ELF-1 (cell line): ENCODE measurements at places on chromosomes 11 and 22.

DNA sequence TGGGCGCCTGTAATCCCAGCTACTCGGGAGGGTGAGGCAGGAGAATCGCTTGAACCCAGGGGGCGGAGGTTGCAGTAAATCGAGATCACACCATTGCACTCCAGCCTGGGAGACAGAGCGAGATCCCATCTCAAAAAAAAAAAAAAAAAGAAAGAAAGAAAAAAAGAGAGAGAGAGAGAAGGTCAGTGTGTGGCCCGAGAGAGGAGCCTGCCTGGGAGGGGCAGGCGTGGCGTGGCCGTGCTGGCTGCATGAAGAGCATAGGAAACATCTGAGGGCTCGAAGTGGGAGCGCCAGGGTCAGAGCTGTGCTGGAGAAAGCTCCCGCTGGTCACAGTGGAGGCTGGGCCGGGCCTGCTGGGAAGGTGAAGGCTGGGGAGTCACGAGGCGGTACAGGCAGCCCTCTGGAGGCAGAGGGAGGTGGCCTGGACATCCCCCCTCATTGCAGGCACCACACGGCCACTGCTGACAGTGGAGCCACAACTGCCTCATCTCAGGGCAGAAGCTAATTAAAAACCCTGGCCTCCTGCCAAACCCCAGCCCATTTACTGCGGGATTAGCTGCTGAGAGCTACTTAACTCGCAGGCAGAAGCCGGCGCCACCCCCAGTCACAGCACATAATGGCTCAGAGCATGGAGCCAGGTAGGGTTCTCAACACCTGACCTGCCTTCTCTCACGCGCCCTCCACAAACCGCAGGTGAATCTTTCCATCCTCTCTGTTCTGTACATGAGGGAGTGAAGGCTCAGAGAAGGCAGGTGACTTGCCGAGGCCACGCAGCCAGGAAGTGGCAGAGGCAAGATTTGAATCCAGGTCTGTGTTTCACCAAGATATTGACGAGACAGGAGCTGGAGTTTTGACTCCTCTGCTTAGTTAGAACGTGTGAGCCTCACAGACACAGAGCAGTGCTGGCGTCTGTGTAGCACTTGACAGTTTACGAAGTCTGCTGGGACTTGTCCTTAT is 32.6 kb downstream of the NFAM1 start:
- peak; percentile 47 for DNase-seq

- DNase-seq, result no peak
Measured at GRCh38 chr11:4962816-4963215, 7.3 kb upstream of the OR51A2 start.

- no peak for DNase-seq
Measured at GRCh38 chr22:39247361-39247760, 2.6 kb upstream of the PDGFB start.

GRCh38 chr11:96221244-96222070 is 121.5 kb downstream of the MAML2 start:
- DNase-seq, result no peak

DNA sequence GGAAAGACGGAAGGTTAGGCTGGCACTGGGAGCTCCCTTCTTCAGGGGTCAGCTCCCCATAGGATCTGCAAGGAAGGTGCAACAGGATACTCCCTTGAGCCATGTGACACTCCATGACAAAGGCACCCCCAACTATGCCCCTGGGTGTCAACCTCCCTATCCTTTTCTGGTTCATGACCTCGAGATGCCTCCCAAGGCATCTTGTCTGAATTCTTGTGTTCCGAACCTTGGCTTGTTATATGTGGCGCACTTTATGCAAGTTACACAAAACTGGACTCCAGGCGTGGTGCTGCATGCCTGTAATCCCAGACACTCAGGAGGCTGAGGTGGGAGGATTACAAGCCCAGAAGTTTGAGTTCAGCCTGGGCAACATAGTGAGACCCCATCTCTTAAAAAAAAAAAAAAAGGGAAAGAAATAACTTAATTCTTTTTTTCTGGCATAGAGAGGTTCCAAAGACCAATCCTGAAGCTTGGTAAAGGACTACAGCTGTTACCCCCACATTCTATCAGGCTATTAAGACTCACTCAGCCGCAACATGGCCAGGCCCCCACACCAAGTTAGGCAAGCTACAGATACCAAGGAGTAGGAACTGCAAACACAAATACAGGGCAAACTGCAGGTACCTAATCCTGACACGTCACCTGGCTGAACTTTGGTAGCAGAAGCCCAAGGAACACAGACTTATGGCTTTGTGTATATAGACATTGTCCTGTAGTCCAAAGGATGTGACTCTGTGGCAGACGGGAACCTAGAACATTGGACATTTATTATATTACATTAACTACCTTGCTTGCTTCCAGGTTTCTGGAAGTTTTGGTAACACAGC is 1.4 kb downstream of the C11orf24 start:
- no peak for DNase-seq

DNA sequence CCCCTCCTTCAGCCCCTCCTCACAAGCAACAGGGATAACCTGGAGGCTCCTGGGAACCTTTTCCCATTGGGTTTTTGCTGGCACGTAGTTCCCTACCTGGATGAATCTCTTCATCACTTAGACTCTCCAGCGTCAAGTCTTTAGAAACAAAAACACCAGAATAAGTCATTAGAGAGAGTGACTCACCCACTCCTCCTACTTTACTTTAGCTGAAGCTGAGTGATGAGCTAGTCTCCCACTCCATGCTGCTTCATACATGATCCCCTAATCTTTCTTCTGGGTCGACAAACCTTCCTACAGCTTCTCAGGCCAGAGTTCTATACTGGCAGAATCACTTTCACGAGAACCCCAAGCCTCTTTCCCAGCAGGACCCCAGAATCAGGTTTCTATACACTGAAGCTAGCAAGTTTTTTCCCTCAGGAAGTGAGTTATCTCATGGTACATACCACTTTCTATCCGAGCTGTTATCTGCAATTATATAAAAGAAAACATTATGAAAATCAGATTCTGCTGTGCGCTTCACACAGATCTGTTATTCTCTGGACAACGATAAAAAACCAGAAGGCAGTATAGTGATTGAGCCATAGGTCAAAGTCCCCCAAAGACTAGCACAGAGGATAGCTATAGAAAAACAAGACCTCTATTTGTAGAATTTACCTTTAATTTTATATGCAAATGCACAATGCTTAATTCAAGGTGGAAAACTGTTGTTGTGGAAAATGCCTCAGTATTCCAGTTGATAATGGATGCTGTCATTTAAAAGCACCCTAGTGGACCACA is 18.7 kb downstream of the DRICH1 start:
- no peak for DNase-seq

DNA sequence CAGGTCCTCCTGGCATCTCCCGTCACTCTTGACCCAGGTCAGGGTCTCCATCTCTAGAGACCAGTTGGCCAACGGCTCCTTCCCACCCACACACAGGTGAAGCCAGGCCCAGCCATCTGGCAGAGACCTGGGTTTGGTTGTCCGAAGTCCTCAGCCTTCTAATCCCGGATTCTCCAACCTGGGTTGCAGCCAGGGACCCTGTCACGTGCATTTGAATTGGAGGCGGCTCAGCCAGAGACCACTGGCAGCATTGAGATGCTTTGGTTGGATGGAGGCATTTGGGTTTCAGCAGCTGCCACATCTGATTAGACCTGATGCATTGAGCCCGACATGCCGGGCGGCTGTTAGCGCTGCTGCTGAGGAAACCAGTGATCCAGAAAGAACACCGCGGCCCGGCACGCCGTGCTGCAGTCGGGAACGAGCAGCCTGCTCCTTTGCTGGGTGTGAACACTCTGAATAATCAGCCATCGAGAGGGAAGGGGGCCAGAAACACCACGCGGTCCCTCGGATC is 163.2 kb downstream of the BRD1 start:
- no peak for DNase-seq

GRCh38 chr11:103683576-103683975 is 352.9 kb upstream of the DDI1 start:
- DNase-seq, result no peak

DNA sequence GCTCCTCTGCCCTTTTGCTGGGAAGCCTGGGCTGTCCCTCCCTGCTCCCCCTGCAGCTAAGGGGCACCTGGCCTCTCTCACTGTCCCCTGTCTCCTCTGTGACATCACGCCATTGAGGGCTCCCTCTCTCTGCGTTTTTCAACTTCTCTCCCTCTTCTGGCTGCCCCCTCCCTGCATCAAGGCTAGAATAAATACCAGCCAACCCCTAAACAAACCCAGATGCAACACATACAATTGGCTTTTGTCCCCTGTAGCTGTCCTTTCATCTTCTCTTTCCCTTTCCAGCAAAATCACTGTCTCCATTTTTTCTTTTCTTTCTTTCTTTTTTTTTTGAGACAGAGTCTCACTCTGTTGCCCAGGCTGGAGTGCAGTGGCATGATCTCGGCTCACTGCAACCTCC is 3.3 kb upstream of the MIEF1 start:
- DNase-seq, result no peak

- DNase-seq, result no peak
Measured at GRCh38 chr11:35144136-35144741, 5.3 kb downstream of the CD44 start.

DNA sequence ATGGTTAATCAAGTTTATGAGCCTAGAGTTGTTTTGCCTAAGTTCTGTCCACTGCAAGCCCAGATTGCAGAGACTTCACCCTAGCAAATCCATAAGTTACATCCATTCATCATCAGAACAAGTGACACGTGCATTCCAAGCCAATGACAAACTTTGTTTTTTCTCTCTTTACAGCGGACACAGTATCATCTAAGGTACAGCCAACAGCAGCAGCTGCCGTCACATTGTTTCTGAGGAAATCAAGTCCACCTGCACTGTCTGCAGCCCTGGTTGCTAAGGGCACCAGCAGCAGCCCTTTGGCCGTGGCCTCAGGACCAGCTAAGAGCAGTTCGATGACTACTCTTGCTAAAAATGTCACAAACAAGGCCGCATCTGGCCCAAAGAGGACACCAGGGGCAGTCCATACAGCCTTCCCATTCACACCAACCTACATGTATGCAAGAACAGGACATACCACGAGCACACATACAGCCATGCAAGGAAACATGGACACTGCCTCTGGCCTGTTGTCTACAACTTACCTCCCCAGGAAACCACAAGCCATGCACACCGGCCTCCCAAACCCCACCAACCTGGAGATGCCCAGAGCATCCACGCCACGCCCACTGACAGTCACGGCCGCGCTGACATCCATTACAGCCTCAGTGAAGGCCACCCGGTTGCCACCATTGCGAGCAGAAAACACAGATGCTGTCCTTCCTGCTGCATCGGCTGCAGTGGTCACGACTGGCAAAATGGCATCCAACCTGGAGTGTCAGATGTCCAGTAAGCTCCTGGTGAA is 155.8 kb downstream of the C11orf91 start:
- DNase-seq, result no peak

DNA sequence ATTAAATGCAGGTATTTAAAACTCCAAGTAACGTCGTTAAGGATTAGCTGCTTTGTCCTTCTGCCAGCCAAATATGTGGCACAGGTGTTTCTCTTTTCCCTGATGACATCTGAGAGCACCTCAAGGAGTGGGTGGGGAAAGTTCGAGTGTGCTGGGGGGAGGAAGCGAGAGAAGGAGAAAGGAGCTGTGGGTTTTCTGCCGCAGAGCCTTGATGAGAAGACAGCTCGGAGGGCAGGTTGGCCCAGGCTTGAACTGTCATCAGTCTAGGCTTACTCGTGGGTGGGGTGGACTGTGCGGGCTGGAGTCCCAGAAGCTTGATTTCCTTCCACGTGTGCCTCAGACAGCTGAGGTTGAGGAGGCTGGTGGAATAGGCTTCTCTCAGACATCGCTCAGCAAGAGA is 15.2 kb upstream of the SORL1-AS1 start:
- no peak for DNase-seq

DNA sequence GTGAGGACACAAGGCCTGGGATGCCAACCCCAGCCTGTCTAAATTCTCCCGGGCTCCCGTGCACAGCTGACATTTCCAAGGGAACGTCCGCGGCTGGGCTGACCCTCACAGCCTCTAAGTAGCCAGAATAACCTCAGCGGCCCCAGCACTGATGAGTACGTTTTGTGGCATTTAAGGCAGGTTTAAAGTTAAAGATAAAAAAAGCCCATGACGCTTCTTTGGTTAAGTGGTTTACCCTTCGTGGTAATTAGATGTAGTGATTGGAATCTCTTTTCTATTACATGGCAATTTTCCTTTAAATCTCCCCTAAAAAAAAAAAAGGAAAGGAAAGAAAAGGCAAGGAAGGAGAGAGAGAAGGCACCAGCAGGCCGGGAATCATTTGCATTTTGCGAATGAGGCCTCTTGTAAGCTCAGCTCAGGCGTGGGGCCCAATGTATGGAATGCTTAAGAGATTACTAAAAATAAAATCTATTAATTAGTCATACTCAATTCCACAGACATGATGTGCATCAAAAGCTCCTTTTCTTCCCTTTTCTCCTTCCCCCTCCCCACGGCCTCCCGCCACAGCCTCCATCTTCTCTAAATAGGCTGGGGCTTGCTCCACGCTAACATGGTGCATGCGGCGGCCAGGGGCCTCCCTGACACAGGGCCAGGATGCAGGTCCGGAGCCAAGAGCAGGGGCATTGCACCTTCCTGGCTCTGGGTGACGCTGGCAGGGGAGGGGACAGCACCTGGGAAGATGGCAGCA is 44.1 kb downstream of the MACROD1 start:
- no peak for DNase-seq

DNA sequence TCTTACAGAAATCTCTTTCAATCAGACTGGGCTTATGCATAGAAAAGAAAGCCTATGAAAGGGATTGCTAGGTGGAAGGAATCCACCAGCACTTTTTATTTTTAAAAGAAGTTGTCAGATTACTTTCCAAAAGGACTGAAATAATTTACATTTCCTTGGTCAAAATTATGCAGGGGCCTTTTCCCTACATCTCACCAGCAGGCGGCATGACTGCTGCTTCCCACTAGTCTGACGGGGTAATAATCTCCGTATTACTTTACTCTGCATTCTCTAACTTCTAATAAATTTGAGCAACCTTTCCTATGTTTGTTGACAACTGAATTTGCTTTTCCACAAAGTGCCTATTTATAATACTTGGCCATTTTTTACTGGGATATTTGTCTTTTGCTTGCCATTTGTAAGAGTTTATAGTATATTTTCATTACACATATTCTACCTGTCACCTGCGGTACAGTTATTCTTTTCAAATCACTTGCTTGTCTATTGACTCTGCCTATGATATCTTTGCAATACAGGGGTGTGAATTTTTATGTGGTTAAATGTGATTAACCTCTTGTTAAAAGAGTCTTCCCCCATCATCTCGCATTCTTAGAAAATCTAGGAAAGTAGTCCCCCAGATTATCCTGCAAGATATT is 51.9 kb upstream of the USP47 start:
- no peak for DNase-seq

DNA sequence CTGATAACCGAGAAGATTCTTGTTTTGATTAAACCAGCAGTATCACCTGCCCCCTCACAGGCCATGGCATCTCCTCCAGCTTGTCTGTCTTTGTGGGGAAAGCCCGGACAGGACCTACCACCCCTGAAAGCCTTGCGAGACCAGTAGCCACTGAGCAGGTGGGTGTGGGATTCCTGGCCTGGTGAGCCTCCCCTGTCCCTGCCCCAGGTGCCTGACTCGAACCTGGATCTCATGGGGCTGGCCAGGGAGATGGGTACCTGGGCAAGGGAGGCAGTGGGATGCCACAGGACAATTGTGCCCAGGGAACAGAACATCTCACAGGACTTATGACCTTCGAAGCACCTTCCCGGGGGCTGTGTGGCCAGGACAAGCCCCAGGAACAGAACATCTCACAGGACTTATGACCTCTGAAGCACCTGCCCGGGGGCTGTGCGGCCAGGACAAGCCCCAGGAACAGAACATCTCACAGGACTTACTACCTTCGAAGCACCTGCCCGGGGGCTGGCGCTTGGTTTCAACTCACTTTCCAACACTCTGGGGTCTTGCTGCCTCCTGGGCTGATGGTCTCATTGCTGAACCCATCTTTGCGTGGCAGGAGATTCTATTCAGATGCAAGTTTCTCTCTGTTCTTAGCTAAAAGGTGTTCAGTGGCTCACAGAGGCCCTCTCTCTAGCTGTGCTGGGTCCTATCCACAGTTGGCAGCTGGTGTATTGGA is 854.5 kb downstream of the BRD1 start:
- DNase-seq, result no peak
